ENCODE measurements at places on chromosomes 16 and 17.

GRCh38 chr17:50205963-50206505 is 4.6 kb upstream of the COL1A1 start:
- DNase-seq, result no peak

DNA sequence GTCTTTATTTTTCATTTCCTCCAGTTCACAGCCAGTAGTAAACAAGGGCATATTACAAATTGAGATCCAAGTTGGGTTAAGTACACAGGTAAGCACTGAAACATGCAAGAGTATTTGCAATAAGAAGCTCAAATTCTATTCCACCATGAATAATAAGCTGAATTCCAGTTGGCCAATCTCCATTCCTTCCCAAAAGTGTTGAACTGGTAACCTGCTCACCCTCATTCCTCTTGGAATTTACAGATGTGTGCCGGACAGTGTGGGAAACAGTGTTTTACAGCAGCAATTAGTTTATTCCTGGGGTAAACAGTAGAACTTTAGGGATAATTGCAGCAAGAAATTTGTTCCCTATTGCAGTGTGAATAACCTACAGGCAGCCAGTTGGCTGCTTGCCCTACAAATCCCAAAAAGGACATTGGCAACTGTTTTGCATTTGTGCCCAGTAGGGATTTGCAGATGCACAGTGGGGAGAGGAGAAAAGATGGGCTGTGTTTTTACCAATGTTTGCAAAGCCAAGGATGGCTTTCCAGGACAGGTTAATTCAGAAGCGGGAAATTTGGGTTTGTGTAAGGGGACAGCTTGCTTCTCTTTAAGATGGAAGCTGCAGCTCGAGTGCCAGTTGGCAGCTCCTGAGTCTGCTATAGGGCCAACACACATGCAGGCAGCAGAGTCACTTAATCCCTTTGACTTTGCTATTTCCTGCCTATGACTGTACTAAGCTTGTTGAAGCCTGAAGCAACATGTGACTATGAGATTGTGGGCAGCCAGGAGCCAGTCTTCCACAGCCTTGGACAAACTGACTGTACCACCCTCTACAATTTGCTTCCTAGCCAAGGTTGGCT is 318.9 kb downstream of the MAP2K6 start:
- no peak for DNase-seq

GRCh38 chr16:71373073-71373472 is 14.6 kb downstream of the CALB2 start:
- no peak for DNase-seq

DNA sequence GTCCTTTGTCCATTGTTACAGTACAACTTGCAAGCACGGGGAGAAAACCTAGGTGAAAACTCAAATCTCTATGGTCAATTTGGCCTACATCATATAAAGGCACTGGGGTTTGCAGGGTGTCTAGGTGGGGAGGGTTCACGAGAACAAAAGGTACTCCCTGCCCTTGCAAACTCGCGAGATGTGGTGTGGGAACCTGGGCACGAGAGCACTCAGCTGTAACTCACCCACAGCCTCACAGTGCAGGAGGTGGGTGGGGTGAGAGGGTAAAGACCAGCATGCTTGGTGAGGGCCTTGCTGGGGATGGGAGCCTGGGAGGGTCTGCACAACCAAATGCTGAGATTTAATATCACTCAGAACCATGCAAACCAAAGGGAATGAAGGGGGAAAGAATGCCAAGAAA is 18.4 kb upstream of the ZNF594 start:
- DNase-seq, result no peak

DNA sequence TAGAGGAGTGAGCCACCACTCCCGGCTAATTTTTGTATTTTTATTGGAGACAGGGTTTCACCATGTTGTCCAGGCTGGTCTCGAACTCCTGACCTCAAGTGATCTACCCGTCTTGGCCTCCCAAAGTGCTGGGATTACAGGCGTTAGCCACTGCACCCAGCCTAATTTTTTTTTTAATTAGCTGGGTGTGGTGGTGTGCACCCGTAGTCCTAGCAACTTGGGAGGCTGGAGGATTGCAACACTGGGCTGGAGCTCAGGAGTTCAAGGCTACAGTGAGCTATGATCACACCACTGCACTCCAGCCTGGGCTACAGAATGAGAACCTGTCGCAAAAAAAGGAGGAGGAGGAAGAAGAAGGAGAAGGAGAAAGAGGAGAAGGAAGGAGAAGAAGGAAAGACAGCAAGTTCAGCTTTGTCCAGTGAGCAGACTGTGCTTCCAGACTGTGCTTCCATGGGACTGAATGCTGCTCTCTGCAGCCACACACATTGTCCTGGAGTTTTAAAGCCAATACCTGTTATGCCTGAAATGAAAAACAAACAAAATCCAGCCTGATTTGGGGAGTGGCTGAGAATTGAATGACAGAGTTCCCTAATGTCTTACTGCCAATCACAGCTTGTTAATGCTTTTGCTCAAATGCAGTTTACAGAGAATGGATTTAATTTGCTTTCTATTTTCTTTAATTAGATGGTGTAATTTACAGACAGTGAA is 2.8 kb upstream of the TNFRSF13B start:
- DNase-seq, result no peak

DNA sequence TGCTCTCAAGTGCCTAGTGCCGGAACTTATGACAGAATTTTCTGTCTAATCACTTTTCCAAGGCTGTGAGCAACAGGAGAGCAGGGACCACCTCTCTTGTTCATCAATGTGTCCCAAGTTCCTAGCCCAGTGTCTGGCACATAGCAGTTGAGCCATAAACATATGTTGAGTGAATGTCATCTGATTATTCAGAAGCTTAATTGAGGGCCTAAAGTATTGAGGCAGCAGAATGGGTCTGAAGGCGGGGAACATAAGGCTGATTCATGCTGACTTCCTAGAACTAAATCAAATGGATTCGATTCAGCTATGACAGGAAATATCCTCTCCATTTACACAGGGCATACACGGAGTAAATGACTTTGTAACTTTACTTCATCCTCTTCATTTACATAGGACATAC is 438.0 kb upstream of the ZFHX3 start:
- DNase-seq, result no peak

- peak; percentile 89 for DNase-seq
Measured at GRCh38 chr16:78993346-78993745, 607.2 kb downstream of the MAF start.

DNA sequence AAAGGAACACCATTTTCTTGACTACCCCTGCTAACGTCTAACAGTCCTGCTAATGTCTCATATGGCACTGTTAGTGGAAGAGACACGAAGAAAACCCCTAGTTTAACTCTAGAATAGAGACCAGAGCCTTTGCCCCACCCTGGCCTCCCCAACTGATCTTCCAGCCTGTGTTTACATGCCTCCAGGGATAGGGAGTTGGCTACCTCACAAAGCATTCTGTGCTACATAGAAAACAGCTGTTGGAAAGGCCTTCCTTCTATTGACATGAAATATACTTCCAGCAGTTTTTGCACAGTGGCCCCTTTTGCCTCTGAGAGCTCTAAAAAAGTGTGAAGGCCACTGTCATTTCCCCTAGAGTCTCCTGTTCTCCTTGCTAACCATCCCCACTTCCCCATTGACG is 73.1 kb downstream of the ASIC2 start:
- DNase-seq, result no peak

GRCh38 chr16:67537636-67538591 is 9.3 kb downstream of the RIPOR1 start:
- DNase-seq, result peak; percentile 58

DNA sequence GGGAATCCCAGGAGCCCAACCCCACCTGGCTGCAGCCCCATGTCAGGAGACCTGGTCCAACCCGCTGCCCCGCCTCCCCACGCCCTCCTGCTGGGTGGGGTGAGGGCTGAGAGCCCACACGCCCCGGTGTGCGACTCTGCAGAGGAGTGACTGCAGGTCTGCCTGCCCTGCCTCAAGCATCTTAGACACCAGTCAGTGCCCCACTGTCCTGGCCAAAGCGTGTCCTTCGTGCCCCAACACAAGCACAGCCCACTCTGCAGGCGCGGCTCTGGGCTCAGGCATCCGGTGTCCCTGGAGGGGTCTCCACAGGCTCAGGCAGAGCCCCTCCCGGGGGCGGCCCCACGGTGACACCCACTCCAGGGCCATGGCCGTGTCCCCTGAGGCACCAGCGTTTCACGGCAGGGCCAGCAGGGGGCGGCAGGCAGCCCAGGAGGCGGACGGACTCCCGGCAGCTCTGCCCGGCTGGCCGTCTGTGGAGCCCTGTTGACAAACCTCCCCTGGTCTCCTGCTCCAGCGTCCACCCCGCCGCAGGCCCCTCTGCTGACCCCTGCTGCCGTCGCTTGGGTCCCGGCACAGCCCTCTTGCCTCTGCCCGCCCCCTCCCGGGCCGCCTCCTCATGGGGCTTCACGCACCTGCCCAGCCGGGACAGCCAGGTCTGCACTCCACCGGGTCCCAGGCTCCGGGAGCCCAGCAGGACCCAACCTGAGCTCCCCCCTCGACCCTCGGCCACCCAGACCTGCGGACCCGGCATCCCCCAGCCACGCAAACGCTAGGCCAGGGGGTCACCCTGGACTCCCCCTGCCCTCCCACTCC is 8.6 kb upstream of the UBE2I start:
- DNase-seq, result peak; percentile 65

DNA sequence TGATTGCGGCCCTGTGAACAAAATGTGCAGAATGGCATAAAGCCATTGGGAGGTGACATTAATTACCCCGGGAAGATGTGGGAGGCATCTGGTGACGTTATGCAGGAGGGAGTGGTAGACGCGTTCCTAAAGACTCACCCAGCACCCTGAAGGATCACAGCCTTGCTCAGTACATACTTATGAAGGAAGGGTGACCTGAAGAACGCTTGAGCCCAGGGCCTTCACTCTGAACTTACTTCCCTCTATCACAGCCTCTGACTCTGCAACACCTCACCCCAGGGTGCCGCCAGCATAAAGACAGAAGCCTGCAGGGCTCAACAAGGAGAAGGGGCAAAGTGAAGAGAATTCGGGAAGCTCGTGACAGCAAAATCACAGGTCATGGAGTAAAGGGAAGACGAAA is 9.4 kb downstream of the MFSD6L start:
- DNase-seq, result peak; percentile 18

DNA sequence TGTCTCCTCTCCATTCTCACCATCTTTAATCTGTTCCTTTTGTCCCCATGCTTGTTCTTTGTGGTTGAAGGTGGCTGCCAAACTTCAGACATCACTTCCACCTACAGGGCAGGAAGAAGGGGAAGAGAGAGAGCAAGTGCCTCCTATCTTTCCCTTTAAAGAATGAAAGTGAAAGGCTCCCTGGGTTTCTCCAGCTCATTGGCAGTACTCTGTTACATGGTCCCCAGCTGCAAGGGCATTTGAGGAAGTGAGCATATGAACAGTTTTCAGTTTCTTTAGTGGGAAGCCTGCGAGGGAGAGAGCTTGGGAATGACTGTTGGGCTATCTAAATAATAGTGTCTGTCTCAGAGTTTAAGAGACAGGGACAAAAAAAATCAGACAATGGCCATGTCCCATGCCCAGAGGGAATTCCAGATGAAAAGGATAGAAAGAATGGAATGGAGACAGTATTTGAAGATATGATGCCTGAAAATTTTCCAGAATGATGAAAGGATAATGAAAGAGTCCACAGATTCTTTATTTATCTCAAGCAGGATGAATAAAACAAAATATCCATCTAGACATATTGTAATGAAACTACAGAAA is 159.9 kb downstream of the LGALS9B start:
- no peak for DNase-seq

- DNase-seq, result no peak
Measured at GRCh38 chr17:68861602-68862001, 93.6 kb downstream of the ABCA8 start.

- no peak for DNase-seq
Measured at GRCh38 chr16:69613378-69614154, 47.8 kb downstream of the NFAT5 start.

GRCh38 chr17:69402052-69402451 is 12.4 kb upstream of the MAP2K6 start:
- DNase-seq, result no peak

Measured in NCI-H146 (cell line).